Spinal cord (tissue), 10 donors: ENCODE measurements at places on chromosomes 12 and 14. TPM values are rescaled to one million over a fixed set of nuclear protein-coding genes. Genes with fewer than 3 reads are reported as not detected.

DNA sequence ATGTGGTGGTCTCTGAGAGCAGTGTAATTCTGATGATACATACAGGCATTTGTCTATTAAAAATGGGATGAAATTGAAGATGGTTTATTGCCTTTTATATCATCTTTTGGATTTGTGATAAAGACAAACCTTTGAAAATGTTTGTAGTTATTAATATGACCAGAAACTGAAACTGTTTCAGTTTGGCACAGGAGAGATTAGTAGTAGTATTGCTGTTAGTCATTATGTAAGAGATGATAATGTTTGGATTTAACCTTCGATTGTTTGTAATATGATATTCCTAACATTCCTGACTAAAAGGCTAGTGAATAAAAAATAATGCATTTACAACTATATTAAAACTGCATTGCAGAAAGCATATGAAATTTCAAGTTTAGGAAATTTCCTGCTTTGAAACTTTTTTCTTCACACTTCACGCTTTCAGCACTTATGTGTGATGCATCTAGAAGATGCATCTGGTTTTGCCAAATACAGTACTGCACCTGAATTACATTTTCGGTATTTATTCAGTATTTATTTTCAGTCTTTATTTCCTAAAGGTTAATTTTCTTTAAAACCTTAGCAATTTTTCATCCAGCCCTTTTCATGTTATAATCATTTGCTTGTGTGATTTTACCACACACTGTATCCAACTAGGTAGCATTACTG lies 25.5 kb downstream of the ADIPOR2 start:
- H3K27me3 ChIP-seq: no peaks in the 10 kb centered on the region
- H3K36me3 ChIP-seq: no peaks in the 10 kb centered on the region
- H3K4me3 ChIP-seq: no peak overlapping the region
- no peak for DNase-seq
- no peaks in the 10 kb centered on the region for H3K4me1 ChIP-seq

- H3K4me1 ChIP-seq: peaks cover 8% of the 10 kb centered on the region
- DNase-seq: no peak
- H3K4me3 ChIP-seq: peak overlapping the region; percentile 27
These were observed 36.4 kb upstream of the P2RX7 start for GRCh38 chr12:121096199-121096798.

DNA sequence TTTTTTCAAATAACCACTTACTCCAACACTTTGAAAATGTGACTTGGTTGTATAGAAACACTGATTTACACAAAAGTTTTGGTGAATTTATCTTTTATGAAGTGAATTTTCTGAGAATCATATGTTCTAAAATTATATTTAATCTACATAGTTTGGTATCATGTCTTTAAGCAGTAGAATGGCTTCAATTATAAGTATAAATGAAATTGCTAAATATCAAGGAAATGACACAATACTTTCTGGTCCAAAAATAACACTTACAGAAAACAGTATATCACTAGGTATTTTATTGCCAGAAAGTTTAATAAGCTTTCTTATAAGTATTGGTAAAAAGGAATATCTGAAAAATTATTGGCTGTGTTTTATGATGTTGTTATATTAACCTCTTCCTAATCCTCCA lies 90.9 kb downstream of the SRGAP1 start:
- DNase-seq: no peak
- H3K27ac ChIP-seq: no peak overlapping the region
- peaks cover 3% of the 10 kb centered on the region for H3K36me3 ChIP-seq
- H3K4me3 ChIP-seq: no peak overlapping the region
- no peaks in the 10 kb centered on the region for H3K27me3 ChIP-seq

GRCh38 chr12:110015132-110015531 lies 15.9 kb downstream of the ANKRD13A start:
- H3K27me3 ChIP-seq: no peaks in the 10 kb centered on the region
- peaks cover 37% of the 10 kb centered on the region for H3K36me3 ChIP-seq
- H3K27ac ChIP-seq: no peak overlapping the region
- H3K4me3 ChIP-seq: no peak overlapping the region
- H3K4me1 ChIP-seq: no peaks in the 10 kb centered on the region

SMCO2 gene
- total RNA-seq: 0.40 TPM

OR11H12 gene
- total RNA-seq: not detected

DIO3 gene
- total RNA-seq: 0.40 TPM

- H3K36me3 ChIP-seq: no peaks in the 10 kb centered on the region
- H3K4me3 ChIP-seq: no peak overlapping the region
- H3K27ac ChIP-seq: no peak overlapping the region
- DNase-seq: no peak
These were observed 130.8 kb downstream of the RTN1 start for GRCh38 chr14:59739794-59740193.

OTX2 gene
- 35.0 TPM for total RNA-seq

DNA sequence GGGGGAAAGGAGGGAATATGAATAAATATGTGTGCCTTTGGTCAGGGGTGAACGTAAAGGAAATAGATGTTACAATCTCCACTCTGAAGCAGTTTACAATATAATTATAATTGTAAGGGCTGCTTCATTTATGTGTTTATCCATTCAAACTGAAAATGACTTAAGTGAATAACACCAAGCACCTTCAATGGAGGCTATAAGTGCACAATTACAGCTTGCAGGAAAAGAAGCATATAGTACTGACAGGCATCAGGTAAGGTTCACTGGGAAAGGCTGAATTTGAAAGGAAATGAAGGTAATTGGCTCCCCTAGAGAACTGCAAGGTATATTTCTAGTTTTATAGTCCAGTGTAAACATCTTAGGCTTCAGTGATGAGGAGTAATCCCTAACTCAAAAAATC lies 192.7 kb downstream of the STXBP6 start:
- DNase-seq: no peak
- H3K36me3 ChIP-seq: no peaks in the 10 kb centered on the region
- no peaks in the 10 kb centered on the region for H3K27me3 ChIP-seq
- H3K27ac ChIP-seq: no peak overlapping the region
- H3K4me3 ChIP-seq: no peak overlapping the region

- no peak for DNase-seq
- H3K36me3 ChIP-seq: no peaks in the 10 kb centered on the region
- H3K27me3 ChIP-seq: no peaks in the 10 kb centered on the region
- peaks cover 3% of the 10 kb centered on the region for H3K4me1 ChIP-seq
These were observed 486.5 kb downstream of the ZFP36L1 start for GRCh38 chr14:68306265-68306933.

DNA sequence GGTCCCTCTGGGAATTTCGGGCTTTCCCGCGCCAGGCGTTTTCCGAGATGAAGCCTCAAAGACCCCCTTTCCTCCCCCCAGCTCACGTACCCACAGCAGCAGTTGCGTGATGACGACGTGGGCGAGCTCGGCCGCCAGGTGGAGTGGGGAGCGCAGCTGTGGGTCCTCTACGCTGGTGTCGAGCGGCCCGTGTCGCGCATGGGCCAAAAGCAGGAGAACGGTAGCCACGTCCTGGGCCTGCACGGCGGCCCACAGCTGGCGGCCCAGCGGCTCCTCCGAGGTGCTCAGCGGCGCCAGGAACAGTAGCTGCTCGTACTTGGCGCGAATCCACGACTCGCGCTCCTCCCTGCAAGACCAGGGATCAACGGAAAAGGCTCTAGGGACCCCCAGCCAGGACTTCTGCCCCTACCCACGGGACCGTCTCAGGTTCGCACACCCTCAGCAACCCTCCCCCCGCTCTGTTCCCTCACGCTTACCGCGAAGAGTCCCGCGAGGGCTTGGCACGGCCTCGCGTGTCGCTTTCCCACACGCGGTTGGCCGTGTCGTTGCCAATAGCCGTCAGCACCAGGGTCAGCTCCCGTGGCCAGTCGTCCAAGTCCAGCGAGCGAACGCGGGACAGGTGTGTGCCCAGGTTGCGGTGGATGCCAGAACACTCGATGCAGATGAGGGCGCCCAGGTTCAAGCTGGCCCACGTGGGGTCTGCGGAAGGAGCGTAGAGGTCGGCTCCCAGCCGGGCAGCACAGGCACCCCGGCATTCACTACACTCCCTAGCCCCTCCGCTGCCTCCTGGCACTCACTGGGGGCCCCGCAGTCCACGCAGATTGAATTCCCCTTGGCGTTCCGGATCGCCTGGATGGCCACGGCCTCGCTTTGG lies 11.4 kb downstream of the AGAP2 start:
- H3K4me3 ChIP-seq: peak overlapping the region; percentile 44
- peak; percentile 92 for DNase-seq
- peaks cover 24% of the 10 kb centered on the region for H3K4me1 ChIP-seq
- peaks cover 53% of the 10 kb centered on the region for H3K36me3 ChIP-seq

DNA sequence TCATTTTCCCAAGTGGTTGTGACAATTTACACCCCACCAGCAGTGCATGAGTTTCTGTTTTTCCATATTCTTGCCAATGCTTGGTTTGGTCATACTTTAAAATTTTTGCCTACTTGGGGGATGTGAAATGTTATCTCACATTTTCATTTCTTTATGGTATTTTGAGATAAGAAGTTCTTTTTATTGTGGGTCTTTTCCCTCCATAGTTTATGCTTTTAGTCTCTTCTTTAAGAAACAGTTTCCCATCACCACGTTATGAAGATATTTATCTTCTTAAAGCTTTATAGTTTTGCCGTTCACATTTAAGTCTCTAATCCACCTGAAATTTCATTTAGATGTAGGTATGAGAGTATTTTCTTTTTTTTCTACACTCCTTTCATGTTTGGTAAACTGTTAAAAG lies 95.7 kb downstream of the PPM1A start:
- no peaks in the 10 kb centered on the region for H3K36me3 ChIP-seq
- H3K4me3 ChIP-seq: no peak overlapping the region
- H3K27ac ChIP-seq: no peak overlapping the region
- peaks cover 9% of the 10 kb centered on the region for H3K27me3 ChIP-seq
- no peak for DNase-seq

LMNTD1 gene
- total RNA-seq: 3.0 TPM

GRCh38 chr14:31894351-31894750 lies 182.8 kb upstream of the ARHGAP5 start:
- DNase-seq: no peak
- no peak overlapping the region for H3K4me3 ChIP-seq
- H3K4me1 ChIP-seq: peaks cover 13% of the 10 kb centered on the region
- H3K27ac ChIP-seq: no peak overlapping the region

GRCh38 chr12:30110958-30111586 lies 327.3 kb upstream of the TMTC1 start:
- no peak overlapping the region for H3K27ac ChIP-seq
- no peak overlapping the region for H3K4me3 ChIP-seq
- DNase-seq: no peak
- no peaks in the 10 kb centered on the region for H3K36me3 ChIP-seq
- H3K4me1 ChIP-seq: no peaks in the 10 kb centered on the region
- H3K27me3 ChIP-seq: no peaks in the 10 kb centered on the region

ST8SIA1 gene
- 16.4 TPM for total RNA-seq

DNA sequence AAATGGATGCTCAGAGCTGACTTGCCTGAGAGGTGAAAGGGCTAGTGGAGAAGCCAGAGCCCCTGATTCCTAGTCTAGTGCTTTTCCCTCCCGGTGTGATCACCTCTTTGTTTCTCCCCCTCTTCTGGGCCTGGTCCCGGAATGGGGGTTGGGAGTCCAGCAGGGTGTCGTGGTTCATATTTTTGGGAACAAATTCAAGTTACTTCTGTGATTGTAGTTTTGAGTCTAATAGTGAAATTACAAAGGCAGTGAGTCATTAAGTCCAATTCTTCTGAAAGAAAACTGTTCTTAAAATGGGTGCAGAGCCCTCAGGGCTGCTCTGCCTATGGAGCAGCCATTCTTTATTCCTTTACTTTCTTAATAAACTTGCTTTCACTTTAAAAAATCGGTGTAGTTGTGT lies 7.6 kb downstream of the SUSD6 start:
- H3K36me3 ChIP-seq: no peaks in the 10 kb centered on the region
- H3K4me1 ChIP-seq: peaks cover 10% of the 10 kb centered on the region
- H3K27me3 ChIP-seq: no peaks in the 10 kb centered on the region

IRF9 gene
- 50.0 TPM for total RNA-seq
